ENCODE measurements at places on chromosomes 1 and 21.

- DNase-seq: peak; percentile 59
Measured at GRCh38 chr1:204410688-204411450, 748 bp downstream of the PPP1R15B start.

GRCh38 chr1:51624855-51625254 lies 8.0 kb downstream of the OSBPL9 start:
- no peak for DNase-seq

DNA sequence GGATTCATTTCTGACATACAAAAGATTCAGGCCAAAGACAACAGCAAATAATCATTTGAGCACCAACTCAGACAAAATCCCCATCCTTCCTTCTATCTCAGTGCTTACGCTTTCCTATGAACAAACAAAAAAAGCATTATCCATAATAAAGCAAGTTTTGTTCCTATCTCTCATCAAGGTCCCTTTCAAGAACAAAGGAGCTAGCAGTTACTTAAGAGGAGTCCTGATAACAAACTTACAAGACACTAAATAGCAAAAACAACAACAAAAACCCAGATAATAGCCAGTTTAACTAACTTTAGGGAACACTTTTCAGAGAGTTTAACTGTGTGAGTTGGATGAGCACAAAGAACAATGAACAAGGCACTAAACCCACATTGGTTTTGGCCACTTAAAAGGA lies 10.5 kb downstream of the EVI5 start:
- no peak for DNase-seq

- DNase-seq: no peak
Measured at GRCh38 chr1:200535605-200536004, 84.9 kb downstream of the KIF14 start.

Measured in G401 (cell line).